CD4-positive, alpha-beta T cell treated with Interleukin-1 beta for 1 hour (primary cell): ENCODE measurements at places on chromosomes 12 and 14.
A peak's percentile ranks its signal among the peaks of the same experiment; 100 is the strongest.

GRCh38 chr14:64504897-64505794, 576 bp downstream of the ZBTB1 start:
- DNase-seq: peak; percentile 88

- DNase-seq: no peak
Observed at GRCh38 chr14:90296641-90297040, 35.1 kb downstream of the NRDE2 start.

- DNase-seq: no peak
Observed at GRCh38 chr14:90429754-90430153, 32.9 kb downstream of the CALM1 start.

- peak; percentile 12 for DNase-seq
Observed at GRCh38 chr14:76812093-76812421, 625 bp downstream of the ANGEL1 start.

DNA sequence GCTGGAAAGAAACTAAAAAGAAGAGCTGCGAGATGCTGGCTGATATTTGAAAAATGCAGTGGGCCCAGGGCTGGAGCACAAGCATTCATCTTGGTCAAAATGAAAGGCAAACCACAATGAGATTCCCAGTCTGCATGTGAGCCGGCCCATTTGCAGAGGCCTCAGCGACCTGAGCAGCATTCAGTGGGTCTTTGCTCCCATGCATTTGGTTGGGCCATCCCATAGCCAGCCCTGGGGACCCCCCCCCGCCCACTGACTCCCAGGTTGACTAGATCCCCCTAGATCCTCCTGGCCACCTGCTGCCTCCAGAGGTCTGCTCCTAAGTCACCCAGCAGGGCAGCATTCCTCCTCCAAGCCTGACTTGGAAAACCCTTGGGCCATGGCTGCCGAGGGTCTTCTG, 59.8 kb downstream of the PRMT8 start:
- no peak for DNase-seq

DNA sequence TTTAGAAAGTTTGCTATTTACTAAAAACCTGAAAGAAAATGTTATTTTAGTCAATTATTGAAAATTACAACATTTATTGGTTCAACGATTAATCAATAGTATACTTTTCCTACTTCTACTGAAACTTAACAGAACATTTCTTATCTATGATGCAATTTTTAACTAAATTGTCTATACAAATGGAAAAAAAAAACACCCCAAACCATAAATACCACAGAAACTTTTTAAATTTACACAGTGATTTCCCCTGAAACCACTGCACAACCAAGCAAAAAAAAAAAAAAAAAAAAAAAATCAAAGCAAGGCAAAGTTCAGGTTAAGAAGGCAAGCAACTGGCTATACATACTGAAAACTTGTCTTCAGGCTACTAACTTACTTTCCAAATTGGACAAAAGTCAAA, 71.9 kb upstream of the POC1B start:
- DNase-seq: no peak

GRCh38 chr12:47160316-47161244, 80.8 kb upstream of the AMIGO2 start:
- no peak for DNase-seq

GRCh38 chr12:12098691-12099015, 27.9 kb downstream of the BCL2L14 start:
- no peak for DNase-seq

DNA sequence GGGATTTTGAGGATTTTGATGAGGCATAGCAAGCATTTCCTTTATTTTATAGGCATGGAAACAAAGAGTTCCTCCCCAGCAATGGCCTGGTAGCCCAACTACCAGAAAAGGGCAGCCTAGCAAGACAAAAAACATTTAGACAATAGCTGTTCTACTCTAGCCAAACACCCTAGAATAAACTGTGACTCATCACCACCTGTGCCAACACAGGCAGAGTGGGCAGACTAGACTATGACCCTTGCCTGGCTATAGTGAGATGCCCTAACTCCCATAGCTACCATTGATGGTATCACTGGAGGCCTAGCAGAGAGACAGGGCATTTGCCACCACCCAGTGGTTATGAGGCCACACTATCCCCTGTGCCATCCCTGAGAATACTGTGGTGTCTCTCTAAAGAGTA, 15.5 kb upstream of the CCER1 start:
- no peak for DNase-seq

GRCh38 chr12:67471810-67472209, 176.7 kb upstream of the DYRK2 start:
- DNase-seq: no peak

- DNase-seq: no peak
Observed at GRCh38 chr12:58163021-58163420, 221.7 kb downstream of the ATP23 start.

- DNase-seq: no peak
Observed at GRCh38 chr12:88416786-88417185, 163.5 kb downstream of the KITLG start.

- no peak for DNase-seq
Observed at GRCh38 chr12:50103767-50104321, at the start of gene GPD1. GPD1 (plus strand) TSS chr12:50104008; CDS start chr12:50104051, 43 bp downstream.

- DNase-seq: peak; percentile 6
Observed at GRCh38 chr12:106138633-106139421, at the start of gene NUAK1. NUAK1 (minus strand) TSS chr12:106138954; CDS start chr12:106138653, 301 bp downstream.

- peak; percentile 27 for DNase-seq
Observed at GRCh38 chr12:122422730-122423257, 325 bp upstream of the CLIP1 start.

DNA sequence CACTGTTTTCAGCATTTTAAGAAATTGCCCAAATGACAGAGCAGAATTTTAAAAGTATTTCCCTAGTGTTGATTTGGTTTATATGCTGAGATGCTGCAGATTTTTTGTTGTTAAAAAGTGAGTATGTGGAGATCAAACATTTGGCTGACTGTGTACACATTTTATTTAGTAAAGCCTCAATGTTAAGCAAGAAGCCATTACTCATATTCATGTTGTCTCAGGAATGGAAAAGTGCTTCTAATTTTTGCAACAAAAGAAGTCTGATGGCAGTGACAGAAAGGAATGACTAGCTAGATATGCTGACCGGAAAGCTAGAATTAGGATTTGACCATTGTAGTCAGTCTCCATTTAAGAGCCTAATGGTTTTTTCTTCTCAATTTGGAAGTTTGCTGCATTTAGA, 22.5 kb downstream of the SLC38A6 start:
- no peak for DNase-seq

- DNase-seq: no peak
Observed at GRCh38 chr12:132986885-132987225, 688 bp downstream of the ZNF26 start.

DNA sequence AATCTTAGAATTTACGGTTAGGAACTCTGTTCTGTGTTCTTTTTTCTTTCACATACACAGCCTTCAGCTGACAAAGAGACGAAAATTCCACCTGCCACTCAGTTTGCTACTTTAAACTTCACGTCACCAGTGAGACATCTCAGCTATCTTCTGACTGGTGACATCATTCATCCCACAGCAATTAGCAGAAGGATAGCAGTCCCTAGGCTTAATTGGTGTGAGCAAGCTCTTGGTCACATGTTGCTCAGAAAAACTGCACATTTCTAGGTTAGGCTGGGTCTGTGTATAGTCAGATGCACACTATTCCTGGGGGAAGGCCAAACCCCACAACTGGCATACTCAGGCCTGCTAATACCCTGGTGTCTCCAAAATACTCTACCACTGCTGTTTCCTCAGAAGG, 23.9 kb downstream of the SLC7A7 start:
- peak; percentile 12 for DNase-seq

DNA sequence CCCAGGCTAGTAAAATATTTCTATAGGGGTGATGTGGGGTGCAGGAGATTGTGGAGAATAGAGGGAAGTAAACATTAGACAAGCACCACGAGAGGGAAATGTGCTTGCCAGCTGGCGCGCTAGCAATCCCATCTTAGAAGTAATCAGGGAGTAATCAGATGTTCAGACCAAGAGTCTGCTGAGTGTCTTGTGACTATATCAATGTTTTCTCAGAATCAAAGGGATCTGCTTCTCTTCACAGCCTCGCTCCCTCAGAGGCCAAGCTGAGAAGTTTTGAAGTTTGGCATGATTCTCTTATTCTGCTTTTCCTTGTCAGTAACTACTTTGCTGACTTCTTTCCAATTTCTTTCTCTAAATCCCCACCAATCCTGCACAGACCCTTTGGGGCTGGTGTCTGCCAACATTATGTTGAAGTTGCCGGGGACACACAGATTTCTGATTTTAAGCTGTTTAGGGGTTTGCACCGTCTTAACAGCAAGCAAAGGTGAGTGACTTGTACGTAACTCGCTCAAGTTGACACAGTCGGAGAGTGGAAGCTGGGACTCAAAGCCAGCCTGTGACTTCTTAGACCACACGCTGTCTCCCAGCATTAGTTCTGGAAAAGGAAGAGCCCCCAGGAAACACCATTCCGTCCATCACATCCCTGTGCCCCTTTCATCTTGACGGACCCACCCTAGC, 22.0 kb upstream of the TSPAN9 start:
- DNase-seq: no peak

DNA sequence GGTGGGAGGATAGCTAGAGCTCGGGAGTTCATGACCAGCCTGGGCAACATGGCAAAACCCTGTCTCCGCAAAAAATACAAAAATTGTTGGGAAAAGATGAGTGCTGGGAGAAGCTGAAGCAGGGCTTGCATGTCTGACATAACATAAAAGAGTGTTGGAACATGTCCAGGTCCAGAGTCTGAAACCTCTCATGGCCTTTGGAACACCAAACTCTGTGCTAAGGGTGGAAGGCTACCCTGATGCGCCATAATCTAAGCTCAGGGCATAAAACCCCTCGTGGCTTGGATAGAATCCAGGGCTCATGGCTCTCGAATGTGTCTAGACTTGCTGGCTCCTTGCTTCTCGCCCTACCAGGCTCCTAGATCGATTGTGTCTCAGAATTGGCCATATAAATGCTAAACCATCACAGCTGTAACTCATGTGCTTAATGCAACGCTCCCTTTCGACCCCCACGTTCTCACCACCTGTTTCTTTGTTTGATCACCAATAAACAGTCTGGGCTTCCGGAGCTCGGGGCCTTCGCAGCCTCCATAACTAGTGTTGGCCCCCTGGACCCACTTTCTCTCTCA, 6.7 kb upstream of the CLEC7A start:
- DNase-seq: no peak
